Left ventricle myocardium superior (tissue), 1 donor: ENCODE measurements at places on chromosomes 2 and 18.

- no peak for DNase-seq
Measured at GRCh38 chr18:3107740-3108151, 94.8 kb upstream of the LPIN2 start.

DNA sequence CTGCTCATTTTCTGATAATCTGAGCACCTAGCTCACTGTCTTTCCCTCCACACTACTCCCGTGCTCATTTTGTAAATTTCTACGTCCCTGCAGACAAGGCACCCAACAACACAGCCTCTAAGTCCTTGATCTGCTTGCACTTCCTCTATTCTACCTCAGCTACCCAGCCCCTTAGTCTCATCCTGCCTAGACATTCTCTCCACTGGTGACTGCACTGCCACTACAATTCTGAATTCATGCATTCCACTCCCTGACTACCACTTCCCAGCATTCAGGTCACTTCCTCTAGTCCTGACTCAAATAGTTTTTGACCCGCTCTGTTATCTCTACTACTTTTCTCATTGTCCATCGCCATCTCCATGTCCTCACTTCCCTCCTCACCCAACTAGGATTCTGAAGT is 155.7 kb downstream of the DYM start:
- DNase-seq = no peak

DNA sequence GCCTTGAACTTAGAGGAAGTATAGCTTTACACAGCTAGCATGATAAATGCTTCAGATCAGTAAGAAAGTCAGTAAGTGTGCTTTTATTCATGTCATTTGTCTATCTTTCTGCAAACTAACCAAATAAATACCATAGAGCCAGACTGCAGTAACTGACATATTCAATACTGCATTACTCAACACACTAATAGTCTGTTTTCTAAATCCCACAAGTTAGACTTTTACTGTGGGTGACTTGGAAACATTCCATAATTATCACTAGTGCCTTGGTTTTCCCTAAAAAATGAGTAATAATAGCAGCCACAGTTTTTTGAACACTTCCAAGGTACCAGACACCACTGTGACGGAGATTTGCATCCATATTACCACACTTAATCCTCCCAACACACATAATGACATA is 33.0 kb downstream of the ACVR1 start:
- DNase-seq = no peak

DNA sequence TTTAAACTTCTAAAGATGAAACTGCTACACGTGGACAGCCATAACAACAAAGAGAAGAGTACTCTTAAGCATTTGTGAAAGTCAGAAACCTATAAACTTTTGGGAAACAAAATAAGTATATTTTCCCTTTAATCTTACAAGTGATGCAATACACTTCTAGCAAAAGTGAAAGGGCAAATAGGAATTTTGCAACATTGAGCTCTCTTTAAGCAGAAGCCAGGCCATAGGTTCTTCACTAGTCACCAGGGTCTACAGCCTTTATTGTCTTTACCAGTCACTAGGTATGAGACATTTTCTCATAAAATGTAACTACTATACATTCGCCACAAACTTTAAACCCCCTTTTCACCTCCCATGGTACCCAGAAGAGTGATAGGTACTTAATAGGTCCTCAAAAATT is 37.5 kb downstream of the SCN1A start:
- no peak for DNase-seq

DNA sequence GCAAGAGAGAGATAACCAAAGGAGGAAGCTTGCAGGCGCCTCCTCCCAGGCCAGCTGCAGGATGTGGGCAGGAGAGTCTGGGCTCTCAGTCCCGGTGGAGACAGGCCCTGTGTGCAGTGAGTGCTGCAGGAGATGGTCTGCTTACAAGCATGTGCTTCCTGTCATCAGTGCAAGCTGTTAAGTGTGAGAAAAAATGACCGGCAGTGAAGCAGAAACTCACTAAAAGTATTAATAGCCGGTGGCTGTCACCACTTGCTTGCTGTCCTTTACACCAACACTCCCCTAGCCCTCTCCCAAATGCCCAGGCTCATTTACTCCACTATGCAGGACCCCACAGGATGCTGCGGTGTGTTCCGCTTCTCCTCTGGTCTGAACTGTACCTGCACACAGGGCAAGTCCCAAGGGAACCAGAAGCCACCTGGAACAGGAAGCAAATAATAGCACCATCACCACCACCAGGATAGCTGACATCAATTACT is 435.6 kb upstream of the HS6ST1 start:
- peak; percentile 77 for DNase-seq

DNA sequence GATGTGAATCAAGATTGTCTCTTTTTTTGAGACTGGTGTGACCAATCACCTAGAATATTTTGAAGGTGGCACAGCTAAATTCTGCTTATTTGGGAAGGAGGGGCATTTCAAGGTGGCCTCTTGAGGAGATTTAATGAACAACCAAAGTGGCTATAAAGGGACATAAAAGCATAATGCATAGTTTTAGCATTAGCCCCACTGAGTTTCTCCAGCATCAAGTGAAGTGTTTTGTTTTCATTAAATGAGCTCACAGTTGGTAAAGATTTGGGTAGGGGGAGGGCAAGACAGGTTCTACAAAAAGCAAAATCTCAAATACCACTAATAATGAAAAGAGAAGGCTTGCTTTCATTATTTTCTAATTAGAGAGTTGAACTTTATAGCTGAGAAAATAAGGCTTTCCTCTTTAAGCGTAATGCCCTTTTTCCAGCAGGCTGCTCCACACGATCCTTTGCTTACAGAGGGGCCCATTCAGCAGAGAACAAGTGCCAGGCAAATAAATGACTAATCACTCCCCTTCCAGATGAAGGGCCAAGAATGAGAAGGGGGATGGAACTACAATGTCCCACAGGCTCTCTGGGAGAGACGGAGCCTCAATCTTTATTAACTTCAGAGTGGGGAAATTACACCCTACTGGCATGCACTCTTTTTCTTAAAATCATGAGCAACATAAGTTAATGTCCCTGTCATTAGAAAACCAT is 35.9 kb downstream of the LHCGR start:
- DNase-seq = no peak

- DNase-seq = no peak
Measured at GRCh38 chr2:218799990-218800389, 18.0 kb downstream of the CYP27A1 start.

- no peak for DNase-seq
Measured at GRCh38 chr18:59621027-59621426, 76.2 kb downstream of the CCBE1 start.

DNA sequence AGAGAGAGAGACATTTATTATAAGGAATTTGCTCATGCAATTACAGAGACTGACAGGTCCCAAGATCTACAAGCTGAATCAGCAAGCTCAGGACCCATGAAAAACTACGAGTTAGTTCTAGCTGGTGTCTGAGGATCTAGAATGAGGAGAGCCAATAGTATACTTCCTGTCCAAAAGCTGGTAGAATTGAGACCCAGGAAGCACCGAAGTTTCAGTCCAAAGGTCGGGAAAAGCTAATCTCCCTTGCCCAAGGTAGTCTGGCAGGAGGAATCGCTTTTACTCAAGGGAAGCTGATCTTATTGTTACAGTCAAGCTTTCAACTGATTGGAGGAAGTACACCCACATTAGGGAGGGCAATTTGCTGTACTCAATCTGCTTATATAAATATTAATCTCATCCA is 389.6 kb downstream of the ADCYAP1 start:
- no peak for DNase-seq

- DNase-seq = no peak
Measured at GRCh38 chr2:239910851-239911640, 114.1 kb downstream of the NDUFA10 start.

DNA sequence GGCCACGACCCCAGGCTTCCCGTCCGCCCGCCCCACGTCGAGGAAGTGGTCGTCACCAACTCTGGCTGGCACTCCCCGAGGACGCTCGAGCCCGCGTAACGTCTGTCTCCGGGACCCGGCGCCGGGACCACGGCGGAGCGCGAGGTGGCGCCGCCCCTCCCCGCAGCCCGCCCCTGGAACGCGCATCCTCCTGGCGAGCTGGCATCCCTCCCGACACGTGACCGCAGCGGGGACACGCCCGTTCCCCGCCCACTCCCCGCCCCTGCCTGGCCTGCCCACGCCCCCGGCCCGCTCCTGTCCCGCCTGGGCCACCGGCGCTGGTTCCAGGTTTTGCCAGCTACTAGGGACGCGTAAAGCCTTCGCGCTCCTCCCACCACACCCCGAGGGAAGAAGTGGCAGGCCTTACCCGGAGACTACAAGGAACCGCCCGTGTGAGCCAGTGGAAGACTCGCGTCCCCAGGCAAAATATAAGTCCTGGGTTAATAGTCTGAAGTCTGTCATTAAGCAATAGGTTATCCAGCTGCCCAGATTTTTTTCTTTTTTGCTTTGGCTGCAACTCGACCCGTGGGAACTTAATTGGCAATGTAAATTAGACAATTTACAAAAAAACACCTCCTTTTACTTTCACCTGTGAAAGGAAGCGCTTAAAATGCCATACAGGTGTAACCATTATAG is at the start of gene OSBPL1A:
OSBPL1A (minus strand) TSS at position 131 of the 675 bp plus-strand sequence. CDS start 20,291 bp downstream, outside the sequence.
- DNase-seq = peak; percentile 97

DNA sequence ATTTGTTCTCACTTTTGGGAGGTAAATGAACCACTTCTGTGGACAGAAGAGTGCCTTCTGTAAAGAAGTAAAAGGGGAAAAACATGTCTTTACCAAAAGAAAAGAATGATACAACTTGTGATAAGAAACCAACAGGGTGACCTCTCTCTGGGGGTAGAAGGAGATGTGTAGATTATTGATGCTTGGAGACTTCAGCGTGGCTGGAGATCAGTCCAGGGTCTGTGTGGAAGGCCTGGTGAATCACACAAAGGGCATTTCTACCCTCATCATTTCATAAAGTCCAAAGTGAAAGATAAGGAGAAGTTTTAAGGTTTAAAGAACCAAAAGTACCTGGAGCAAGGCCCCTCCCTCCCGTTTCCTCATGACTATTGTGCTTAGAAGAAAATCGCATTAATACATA is 142.5 kb downstream of the NCK2 start:
- DNase-seq = no peak

DNA sequence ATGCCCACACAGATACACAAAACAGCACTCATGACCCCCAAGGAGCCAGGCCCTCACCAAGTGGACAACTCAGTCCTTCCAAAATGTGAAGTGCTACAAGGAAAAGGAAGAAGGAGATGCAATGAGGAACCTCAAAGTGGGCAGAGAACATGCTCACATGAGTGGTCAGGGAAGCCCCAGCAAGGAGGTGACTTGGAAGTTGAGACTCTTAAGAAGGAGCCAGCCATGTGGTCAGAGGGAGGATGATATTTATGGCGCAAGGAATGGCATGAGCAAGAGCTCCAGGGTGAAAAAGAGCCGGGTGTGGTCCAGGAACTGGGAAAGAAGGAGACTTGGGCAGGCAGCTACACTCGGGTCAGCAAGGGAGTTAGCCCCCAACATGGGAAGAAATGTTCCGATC is 30.0 kb upstream of the KLHL29 start:
- DNase-seq = no peak

- peak; percentile 38 for DNase-seq
Measured at GRCh38 chr2:162072976-162073887, 783 bp downstream of the DPP4 start.

DNA sequence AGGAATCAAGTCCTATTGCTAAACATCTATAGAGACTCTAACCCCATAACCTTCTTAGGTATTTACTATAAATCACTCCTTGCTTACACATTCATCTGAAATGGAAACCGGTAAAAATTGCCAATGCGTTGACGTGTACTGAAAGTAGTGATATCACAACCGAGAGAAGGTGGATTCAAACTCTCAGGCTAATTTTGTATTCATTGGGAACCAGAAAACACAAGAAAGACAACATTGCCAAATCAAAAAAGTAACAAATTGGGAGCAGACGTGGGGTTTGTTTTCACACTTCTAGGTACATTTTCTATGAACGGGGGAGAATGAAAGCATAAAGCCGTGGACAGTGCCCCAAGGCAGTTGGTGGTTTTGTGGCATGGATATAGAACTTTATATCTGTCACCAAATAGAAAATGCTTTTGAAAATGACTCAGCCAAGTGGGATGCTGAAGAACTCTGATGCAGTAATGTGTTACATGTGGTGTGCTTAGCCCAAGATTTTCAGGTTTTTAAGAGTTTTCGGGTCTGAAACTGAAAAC is 155.1 kb upstream of the RASGRP3 start:
- no peak for DNase-seq

DNA sequence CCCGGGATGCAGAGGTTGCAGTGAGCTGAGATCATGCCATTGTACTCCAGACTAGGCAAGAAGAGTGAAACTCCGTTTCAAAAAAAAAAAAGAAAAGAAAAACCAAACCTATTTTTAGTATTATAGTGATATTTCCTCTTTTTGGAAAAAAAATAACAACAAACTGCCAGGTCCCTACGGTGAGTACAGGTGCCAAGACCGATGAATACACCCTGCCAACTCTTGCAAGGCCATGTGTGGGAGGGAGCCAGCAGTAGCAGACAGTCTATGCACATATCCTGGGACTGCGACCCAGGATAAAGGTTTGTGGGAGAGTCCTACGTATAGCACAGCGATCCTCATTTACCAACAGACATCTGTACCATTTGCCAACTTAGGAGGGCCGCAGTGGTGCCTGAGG is 69.6 kb upstream of the DNMT3A start:
- no peak for DNase-seq
